GM13976 (cell line): ENCODE measurements at places on chromosomes 7 and 10.

- DNase-seq = no peak
Measured at GRCh38 chr10:53477313-53477675, 704.7 kb upstream of the MBL2 start.

DNA sequence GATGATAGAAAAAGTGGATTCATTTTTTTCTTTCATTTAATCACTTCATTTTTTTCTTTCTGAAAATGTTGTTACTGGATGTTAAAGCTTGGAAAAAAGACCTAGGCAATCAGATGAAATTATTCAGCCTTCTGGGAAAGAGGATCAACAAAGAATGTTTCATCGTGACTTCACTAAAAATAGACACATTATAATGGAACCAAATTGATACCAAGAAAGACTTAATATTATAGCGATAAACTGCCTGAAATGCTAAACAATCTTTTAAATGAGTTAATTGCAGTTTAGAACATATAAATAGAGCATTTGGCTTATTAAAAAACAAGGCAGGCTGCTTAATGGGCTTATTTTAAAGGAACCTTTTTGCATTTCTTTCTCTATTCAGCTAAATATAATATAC lies 25.6 kb upstream of the TMEM229A start:
- DNase-seq = no peak

DNA sequence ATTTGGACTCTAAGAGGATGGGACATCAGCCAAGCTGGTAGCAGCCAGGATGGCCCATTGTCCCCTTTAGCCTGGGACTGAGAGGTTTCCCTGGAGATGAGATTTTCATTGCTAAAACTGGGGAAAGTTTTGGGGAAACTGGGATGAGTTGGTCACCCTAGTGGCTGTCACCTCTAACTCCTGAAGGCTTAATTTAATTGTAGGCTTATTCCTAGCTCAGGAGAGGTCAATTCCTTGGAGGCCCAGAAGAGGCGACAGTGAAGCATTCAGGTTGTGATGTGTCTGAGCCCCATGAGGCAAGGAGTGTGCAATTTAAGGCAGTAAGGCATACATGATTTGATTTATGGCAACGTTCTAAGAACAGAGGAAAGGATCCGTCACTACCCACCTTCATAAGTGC lies 24.9 kb upstream of the JAZF1 start:
- no peak for DNase-seq

- no peak for DNase-seq
Measured at GRCh38 chr10:120115959-120116358, 223.4 kb downstream of the SEC23IP start.

DNA sequence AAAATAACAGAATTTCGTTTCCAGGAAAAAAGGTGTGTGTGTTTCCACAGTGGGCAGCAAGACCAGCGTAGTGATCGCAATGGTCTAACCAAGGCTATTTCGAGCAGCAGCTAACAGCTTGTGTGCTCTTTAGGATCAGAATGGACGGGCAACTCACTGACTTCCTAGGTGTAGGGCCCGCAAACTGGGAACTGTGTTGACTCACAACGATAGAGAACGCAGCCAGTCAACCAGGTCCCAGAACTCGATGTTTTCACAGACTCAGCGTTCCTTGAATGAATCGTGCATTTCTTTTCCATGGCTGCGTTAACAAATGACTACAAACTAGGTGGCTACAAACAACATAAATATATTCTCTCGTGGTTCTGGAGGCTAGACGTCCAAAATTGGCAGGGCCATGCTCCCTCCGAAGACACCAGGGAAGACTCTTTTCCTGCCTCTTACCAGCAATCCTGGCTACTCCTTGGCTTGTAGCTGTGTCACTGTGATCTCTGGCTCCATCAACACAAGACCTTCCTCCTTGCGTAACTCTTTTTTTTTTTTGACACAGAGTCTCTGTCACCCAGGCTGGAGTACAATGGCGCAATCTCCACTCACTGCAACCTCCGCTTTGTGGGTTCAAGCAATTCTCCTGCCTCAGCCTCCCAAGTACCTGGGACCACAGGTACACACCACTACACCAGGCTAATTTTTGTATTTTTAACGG lies 39.1 kb downstream of the PODXL start:
- no peak for DNase-seq
